ENCODE measurements at places on chromosomes 6 and 20.
A peak's percentile ranks its signal among the peaks of the same experiment; 100 is the strongest.

DNA sequence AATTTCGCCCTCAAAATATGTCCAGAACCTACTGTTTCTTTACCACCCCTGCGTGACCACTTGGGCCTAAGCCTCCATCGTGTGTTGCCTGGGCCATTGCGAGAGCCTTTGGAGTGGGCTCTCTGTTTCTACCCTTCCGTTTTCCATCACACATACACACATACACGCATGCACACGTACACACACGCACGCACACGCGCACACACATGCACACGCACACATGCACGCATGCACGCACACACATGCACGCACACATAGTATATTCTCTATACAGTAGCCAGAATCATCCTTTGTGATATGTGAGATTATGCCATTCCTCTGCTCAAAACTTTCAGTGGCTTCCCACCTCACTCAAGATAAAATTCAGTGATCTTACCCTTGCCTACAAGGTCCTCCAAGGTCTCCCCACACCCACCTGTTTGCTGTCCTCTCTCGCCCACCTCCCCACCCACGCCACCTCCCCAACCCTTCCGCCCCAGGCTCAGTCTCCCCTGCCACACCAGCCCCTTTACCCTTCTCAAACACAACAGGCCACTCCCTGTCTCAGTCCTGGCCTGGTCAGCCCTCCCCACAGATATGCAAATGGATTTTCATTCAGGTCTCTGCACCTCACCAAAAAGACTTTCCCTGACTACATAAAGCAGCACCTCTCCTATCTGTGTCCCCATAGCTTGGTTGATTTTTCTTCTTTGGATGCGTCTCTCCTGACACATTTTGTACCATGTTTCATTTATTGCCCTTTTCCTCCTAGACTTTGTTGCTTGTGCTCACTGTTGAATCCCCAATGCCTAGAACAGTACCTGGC lies 559.6 kb downstream of the CD83 start:
- no peak overlapping the region for H3K27ac ChIP-seq
- no peak for DNase-seq
- no peak overlapping the region for H3K4me3 ChIP-seq
- H3K4me1 ChIP-seq = no peaks in the 10 kb centered on the region

GRCh38 chr6:7803214-7803613 lies 77.3 kb downstream of the BMP6 start:
- H3K27ac ChIP-seq = no peak overlapping the region
- no peaks in the 10 kb centered on the region for H3K4me1 ChIP-seq
- DNase-seq = no peak
- H3K36me3 ChIP-seq = no peaks in the 10 kb centered on the region

- H3K4me3 ChIP-seq = no peak overlapping the region
- H3K36me3 ChIP-seq = no peaks in the 10 kb centered on the region
- peak overlapping the region; percentile 72 for H3K27ac ChIP-seq
- no peaks in the 10 kb centered on the region for H3K27me3 ChIP-seq
Observed at GRCh38 chr6:39824030-39824926, 32.1 kb downstream of the DAAM2 start.

DNA sequence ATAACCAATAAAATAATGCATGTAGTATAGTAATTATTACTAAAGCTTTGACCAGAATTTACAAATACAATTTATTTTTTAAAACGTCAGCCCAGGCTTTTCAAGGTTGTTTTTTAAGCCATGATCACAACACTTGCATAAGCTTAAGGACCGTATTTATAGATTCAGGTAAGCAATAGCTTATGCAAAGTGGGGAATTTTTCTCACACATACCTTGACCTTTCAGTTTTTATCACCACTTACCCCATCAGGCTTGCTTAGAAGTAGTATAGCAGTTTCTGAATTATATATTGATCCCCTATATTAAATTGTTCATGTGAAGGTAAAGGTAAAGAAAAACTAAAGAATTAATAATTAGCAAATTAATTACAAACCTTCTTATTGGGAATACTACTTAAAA lies 232.3 kb upstream of the FKBP1C start:
- H3K27me3 ChIP-seq = no peaks in the 10 kb centered on the region
- DNase-seq = no peak
- H3K36me3 ChIP-seq = no peaks in the 10 kb centered on the region
- H3K27ac ChIP-seq = no peak overlapping the region
- H3K4me1 ChIP-seq = no peaks in the 10 kb centered on the region

GRCh38 chr20:59131551-59132285 lies 31.9 kb upstream of the ZNF831 start:
- no peak overlapping the region for H3K4me3 ChIP-seq
- no peaks in the 10 kb centered on the region for H3K4me1 ChIP-seq
- peaks cover 2% of the 10 kb centered on the region for H3K27me3 ChIP-seq
- H3K27ac ChIP-seq = no peak overlapping the region

DNA sequence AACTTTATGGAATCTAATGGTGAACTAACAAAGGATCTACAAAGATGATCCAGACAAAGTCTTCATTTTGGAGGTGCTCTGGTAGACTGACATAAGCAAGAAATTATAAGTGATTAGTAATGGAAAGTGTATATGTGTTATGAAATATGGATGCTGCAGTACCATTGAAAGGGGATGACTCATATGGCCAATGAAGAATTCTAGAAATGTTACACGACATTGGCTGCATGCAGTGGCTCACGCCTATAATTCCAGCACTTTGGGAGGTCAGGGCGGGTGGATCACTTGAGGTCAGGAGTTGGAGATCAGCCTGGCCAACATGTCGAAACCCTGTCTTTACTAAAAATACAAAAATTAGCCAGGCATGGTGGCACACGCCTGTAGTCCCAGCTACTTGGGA lies 23.5 kb downstream of the CFAP206 start:
- no peaks in the 10 kb centered on the region for H3K36me3 ChIP-seq
- H3K4me3 ChIP-seq = no peak overlapping the region
- H3K27ac ChIP-seq = no peak overlapping the region
- DNase-seq = no peak
- no peaks in the 10 kb centered on the region for H3K4me1 ChIP-seq

- no peaks in the 10 kb centered on the region for H3K27me3 ChIP-seq
- no peaks in the 10 kb centered on the region for H3K36me3 ChIP-seq
- no peak for DNase-seq
- H3K4me1 ChIP-seq = no peaks in the 10 kb centered on the region
Observed at GRCh38 chr6:42296614-42297013, 79.0 kb upstream of the MRPS10 start.

DNA sequence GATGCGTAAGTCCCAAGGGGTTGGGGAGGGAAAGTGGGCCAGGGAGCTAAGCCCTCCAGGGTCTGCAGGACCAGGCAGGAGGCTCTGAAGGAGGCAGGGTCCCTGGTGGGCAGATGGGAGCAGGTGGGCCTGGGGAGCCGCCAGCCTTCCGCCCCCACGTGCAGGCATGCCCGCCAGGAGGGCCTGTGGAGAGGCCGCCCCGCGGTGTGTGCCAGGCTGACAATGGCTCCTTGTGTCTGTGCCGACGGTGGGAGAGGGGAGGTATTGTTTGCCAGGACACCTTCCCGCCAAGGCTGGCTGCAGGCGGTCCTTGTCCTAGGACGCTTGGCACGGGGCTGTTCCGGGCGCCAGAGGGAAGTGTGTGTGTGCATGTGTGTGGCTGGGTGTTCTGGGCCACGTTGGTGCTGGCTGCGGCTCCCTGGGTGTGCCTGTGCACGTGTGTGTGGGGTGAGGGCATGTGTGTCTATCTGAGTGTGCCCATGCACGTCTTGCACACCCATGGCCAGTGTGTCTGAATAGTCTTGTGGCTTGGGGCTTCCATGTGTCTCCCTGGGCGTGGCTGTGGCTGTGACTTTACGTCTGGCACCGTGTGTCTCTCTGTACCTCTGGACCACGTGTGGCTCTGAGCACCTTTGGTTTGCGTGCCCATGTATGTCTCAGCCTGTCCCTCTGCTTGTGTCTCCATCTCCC lies 153.0 kb downstream of the CEBPB start:
- no peaks in the 10 kb centered on the region for H3K4me1 ChIP-seq
- no peaks in the 10 kb centered on the region for H3K27me3 ChIP-seq
- DNase-seq = no peak
- H3K4me3 ChIP-seq = no peak overlapping the region
- H3K27ac ChIP-seq = no peak overlapping the region

- no peak for DNase-seq
- peaks cover 15% of the 10 kb centered on the region for H3K36me3 ChIP-seq
- H3K27me3 ChIP-seq = no peaks in the 10 kb centered on the region
- no peaks in the 10 kb centered on the region for H3K4me1 ChIP-seq
- no peak overlapping the region for H3K27ac ChIP-seq
Observed at GRCh38 chr6:168598251-168599117, 157.5 kb downstream of the SMOC2 start.

- H3K27ac ChIP-seq = no peak overlapping the region
- H3K36me3 ChIP-seq = peaks cover 51% of the 10 kb centered on the region
- no peaks in the 10 kb centered on the region for H3K4me1 ChIP-seq
- no peaks in the 10 kb centered on the region for H3K27me3 ChIP-seq
- DNase-seq = no peak
Observed at GRCh38 chr6:7216941-7217621, 95.9 kb downstream of the SSR1 start.

DNA sequence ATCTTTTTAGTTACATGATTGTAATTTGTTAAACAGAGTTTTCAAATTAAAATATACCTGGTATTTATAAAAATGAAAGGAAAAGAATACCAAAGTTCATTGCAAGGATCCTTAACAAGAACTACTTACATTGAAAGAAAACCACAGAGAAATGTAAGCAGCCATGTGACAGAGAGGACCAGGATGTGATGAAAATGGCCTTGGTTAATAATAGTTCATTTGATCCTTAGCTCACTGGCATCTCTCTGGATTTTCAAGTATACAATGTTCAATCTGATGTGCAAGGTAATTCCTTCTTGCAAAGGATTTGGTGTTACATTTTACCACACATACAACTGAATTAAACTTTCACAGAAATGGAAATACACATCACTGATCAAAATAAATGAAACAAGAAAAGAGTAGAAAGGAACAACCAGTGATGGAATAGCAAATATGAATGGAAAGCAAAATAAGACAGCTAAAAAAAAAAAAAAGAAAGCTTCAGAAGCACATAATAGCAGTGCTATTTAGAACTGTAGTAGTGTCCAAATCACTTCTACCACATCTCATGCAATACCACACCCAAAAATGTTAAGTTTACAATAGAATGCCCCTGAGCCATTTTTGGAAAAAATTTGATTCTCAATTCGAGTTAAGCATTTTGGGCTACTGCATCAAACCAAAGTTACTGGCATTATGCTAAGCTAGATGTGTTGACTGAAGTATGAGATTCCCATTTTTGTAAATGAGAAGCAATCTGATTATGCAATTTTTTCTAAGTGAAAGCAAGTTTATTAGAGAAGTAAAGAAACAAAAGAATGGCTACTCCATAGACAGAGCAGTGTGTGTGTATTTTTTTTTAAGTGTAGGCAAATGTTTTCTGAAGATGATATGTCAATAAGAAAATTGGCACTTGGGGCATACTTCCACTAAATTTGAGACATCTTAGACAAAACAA lies 22.6 kb upstream of the HLA-A start:
- no peak for DNase-seq
- no peaks in the 10 kb centered on the region for H3K36me3 ChIP-seq
- H3K4me1 ChIP-seq = no peaks in the 10 kb centered on the region
- H3K4me3 ChIP-seq = no peak overlapping the region

DNA sequence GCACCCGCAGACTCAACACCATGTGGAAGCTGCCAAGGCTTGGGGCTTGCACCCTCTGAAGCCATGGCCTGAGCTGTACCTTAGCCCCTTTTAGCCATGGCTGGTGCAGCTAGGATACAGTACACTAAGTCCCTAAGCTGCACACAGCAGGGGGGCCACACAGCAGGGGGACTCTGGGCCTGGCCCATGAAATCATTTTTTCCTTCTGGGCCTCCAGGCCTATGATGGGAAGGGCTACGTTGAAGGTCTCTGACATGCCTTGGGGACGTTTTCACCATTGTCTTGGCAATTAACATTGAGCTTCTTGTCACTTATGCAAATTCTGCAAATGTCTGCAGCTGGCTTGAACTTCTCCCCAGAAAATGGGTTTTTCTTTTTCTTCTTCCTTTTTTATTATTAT lies 103.3 kb downstream of the SLC16A10 start:
- H3K36me3 ChIP-seq = no peaks in the 10 kb centered on the region
- no peak overlapping the region for H3K4me3 ChIP-seq
- no peaks in the 10 kb centered on the region for H3K4me1 ChIP-seq
- no peak overlapping the region for H3K27ac ChIP-seq
- DNase-seq = no peak

Data from tibial artery (tissue), 4 donors.